IPS DF 6.9 (cell line): ENCODE measurements at places on chromosomes 3 and 15.

DNA sequence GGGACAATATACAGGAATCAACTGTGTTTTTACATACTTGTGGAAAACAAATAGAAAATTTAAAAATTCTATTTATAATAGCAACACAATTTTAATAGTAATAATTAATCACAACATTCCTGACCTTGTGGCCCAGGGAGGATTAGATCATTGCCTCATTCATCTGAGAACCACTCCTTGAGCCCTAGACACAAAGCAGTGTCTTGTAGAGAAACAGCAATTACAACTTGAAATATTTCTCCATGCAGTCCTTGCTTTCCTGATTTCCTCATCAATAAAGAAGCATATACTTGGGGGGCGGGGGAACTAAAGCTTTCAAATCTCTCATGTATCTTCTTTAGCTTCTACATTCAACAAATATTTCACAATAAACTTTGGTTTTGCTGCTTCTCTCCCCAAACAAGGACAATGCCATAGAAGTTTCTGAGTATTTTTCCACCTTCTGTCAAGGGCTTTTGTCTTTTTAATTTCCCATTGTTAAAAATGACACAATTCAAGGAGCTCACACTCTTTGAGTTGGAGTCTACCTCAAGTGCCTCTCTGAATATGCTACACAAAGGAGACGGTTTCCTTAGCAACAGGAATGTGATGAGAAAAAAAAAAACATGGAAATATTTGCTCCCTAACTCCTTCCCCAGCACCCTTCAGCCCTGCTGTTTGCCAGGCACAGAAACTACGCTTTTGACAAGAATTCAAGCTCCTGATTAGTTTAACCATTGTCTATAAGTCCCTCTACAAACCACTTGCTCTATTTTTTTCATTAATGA, 118.8 kb downstream of the ARPP21 start:
- DNase-seq: no peak

DNA sequence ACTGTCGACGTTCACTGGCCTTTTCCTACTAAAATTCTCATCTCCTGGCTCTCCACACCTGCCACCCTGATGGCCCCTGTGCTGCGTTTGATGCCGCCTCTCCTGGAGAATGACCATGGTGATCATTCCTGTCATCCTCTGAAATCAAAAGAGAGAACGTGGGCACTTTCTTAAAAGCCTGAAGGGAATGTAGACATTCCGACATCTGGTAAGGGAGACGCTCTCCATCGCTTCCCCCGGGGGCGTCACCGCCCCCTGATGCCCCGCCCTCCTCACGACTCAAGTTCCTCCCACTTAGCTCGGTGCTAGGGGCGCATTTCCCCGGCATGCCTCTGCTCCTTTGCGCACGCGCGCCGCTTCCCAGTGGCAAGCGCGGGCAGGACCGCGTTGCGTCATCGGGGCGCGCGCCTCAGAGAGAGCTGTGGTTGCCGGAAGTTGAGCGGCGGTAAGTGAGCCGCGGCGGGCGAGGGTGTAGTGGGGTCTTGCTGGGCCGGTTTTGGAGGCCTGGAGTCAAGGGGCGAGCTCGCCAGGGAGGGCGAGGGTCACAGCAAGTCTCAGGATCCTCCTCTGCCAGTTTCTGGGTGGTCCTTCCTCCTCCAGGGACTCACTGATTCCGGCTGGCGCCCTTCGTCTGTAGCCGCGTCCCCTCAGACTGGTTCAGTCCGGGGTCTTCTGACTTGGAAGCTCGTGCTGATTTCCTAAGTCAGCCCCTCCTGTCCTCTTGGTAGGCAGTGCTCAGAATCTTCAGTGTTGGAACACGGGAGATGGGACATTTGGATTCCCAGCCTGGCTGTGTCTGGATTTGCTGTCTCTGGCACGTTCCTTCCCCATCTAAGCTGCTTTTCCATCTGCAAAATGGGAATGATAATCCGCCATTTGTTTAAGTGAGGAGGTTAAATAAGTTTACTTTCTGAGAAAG, at the start of gene ATG7:
Gene ATG7, plus strand, starts transcription at position 412 of the 919 bp plus-strand sequence. CDS start 26,299 bp downstream, outside the sequence.
- DNase-seq: peak; percentile 87

GRCh38 chr15:70383856-70384255, 286.1 kb upstream of the TLE3 start:
- DNase-seq: no peak

GRCh38 chr3:171528102-171528501, 67.9 kb upstream of the TNIK start:
- DNase-seq: no peak

DNA sequence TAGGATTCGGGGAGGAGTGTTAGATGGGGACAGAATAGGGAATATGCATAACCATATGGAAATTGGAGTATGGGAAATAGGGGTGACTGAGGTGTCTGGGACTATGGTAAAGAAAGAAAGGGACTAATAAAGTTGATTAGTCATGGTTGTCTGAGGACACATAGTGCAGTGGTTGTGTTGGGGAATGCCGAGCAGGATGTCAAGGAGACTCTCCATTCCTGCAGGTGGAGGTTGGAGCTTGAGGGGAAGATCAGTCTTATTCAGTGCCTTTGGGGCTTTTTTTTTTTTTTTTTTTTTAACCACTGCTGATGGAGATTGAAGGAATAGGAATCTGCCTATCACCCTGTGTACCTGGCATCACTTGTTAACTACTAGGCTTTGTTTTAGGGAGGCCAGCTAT, 10.8 kb downstream of the NMD3 start:
- no peak for DNase-seq

DNA sequence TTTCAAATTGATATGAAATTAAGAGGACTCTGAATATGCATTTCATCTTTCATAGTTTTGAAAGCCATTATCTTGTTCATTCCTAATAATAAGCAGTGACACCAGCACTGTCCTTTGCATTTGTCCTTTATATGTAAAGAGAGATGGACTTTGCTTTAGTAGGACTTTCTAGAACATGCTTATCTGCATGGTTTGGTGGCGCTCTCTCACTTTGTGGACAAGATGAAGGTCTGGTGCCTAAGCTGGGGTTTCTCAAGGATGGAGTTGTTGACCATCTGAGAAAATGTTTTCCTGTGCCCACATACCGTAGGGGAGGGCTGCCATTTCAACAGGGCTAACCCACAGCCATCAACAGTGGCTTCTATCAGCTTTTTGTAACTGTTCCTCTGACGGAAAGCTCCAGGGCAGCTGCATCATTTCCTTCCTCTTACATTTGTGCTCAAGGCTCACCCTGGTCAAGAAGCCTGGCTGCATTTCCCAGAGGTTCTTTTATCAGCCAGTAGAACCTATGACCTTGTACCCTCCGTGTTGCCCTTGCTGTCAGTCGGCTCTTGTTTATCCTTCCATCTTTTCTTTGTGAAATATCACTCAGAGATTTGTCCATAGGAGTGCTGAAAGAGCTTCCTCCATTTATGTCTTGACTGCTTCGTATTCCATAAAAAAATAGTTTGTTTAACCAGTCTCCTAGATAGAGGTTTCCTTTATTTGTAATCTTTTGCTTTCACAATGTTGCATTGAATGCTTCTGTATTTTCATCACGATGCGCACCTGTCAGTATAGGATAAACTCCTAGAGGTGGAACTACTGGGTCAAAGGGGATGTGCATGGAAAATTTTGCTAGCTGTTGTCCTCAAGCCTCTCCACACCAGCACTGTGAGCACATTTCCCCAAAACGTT, 44.6 kb downstream of the ABHD2 start:
- DNase-seq: no peak

- DNase-seq: no peak
These were observed 24.4 kb downstream of the KLHL25 start for GRCh38 chr15:85770096-85771041.

DNA sequence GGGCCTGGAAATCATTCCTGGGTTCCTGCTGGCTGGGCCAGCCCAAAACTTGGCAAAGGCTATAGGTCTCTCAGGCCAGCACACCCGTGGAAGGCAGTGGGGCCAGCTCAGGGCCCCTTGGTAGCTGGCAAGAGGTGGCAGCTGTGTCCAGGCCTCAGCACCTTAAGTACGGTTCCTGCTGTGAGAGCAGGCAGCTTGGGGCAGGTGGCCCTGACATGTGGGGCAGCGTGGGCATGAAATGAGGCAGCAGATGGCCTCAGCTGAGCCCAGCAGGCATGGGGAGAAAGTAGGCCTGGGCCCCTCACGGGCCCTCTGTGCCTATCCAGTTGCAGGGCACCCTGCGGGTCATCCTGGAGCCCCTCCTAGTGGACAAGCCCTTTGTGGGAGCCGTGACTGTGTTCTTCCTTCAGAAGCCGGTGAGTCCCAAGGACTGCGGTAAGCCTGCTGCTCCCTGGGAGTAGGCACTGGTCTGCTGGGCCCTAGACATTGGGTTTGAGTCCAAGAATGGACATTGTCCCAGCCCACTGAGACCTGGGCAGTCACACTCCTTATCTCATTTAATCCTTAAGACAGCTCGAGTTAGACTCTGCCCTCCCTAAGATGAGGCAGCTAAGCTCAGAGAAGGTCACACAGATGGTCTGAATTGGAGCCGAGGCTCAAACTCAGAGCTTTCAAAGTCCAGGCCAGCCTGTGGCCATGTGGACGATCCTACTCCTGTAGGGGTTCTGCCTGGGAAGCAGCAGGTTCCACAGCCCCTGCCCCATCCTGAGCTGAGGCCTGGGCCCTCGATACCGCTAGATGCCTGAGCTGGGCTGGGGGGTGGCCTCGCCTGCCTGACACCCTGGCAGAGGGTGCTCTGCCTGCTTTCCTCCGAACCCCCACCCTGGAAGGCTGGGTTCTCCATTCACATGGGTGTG, 25.5 kb downstream of the ESYT3 start:
- no peak for DNase-seq

GRCh38 chr15:100042558-100042957, 299.2 kb downstream of the ADAMTS17 start:
- no peak for DNase-seq

GRCh38 chr15:80591471-80591870, 103.6 kb upstream of the ABHD17C start:
- DNase-seq: no peak

GRCh38 chr3:53659996-53660395, 165.6 kb downstream of the CACNA1D start:
- no peak for DNase-seq

GRCh38 chr3:195806211-195806915, 5.4 kb downstream of the MUC4 start:
- DNase-seq: peak; percentile 92

DNA sequence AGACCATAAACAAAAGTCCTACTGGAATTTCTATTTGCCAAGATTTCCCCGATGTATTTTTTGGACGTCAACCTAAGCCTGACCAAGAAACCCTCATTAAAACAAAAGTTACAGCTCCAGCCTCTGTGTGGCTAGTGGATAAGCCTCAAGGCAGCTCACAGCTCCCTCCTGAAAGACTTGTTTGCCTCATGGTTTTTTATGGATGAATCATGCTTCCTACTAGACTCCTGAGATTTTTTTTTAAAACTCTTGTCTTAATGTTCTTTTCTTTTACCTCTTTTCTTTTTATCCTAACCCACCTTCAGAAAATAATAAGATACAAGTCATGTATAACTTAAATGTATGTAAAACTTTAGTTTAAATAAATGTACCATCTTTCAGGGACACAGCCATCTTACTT, 52.4 kb downstream of the SUCNR1 start:
- DNase-seq: no peak
